ENCODE measurements at places on chromosomes 13 and 19.
A peak's percentile ranks its signal among the peaks of the same experiment; 100 is the strongest.

GRCh38 chr19:52170863-52171320 lies 529 bp downstream of the ZNF836 start:
- no peak for DNase-seq

DNA sequence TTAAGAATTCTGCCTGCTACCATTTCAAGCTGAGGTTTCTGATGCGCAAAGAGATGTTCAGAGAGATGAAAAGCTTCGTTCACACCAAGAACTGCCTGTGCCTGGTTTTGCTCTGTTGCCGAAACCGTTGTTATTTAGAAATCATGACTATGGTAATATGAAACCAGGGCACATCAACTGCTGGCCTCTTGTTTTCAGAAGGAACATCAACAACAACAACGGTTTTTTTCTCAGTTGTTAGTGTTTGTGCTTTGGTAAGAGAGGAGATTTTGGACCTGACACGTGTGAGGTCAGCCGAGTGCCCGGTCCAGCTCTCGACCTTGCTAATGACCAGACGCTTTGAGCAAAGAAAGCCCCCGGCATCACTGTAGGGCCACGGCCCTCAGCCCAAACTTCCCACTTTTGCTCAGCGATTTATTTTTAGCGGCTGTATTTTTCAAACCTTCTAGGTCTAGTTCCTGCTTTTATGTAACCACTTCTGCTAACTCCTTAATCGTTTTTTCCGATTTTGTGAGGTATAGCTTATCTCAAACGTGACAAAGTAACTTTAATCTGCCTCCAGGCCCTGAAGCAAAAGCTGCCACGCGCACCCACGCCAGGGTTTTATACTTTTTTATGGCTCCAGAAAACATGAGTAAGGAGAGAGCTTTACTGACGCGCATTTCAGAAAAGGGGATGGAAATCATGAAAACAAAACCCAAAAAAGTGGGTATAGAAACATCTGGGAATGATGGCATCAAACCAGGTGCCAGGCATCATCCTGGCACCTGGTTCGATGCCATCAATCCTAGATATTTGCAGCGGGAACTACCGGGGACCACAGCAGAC lies 42.0 kb downstream of the KLF2 start:
- no peak for DNase-seq

DNA sequence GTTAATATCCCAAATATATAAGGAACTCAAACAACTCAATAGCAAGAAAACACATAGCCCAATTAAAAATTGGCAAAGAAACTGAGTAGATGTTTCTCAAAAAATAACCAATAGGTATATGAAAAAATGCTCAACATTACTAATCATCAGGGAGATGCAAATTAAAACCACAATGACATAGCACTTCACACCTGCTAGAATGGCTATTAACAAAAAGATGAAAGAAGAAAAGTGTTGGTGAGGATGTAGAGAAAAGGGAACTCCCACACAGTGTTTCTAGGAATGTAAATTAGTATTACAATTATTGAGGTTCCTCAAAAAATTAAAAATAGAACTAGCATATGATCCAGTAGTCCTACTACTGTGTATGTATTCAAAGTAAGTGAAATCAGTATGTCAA lies 1212.8 kb downstream of the DIAPH3 start:
- no peak for DNase-seq

DNA sequence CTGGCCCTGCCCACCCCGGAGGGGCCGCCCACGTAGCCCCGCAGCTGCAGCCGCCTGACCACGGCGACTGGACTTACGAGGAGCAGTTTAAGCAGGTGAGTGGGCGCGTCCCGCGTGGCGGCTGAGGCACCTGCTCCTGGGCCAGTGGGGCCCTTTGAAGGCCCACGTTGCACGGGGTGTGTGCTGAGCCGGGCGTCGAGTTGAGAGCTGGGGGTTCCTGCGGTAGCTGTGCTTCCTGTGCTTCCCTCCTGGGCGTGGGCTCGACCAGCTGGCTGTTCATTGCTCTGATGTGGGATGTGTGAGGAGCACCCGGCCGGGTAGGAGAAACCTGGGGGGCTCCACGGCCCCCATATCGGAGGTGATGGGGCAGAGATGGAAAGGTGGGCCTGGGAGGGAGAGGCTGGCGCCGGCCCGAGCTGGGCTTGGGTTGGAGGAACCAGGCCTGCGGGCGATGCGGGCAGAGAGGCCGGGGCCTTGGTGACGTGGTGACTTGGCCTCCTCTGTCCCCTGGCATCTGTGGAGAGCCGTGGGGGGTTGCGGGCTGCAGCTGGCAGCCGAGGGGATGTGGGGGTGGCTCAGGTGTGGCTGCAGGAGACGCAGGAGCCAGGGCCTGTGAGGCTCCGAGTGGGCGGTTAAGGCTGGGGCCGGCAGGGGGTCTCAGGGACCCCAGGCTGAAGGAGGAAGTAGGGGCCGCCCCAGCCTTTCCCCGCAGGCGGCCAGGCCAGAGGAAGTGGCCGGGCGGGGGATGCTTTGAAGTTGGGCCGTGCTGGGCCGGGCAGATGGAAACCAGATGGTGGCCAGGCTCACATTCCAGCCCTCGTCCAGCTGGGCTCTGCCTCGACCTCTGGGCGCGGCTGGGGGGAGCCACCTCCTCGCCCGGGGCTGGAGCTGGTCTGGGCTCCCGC lies 7.1 kb downstream of the ARID3A start:
- peak; percentile 97 for DNase-seq

DNA sequence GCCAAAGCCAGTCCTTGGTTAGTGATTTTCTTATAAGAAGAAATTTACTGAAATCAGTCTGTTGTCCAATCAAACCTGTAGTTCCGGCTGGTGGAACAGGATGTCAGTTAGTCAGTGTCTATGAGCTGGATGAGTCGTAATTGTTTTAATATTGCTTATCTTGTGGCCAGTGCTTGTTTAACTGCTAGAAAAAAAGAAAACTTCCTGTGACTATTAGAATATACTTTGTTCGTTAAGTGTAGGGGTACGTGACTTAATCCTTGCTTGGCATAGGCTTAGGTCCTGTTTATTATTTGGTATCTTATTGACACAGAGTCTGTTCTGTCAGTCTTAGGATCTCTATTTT lies 1484.8 kb upstream of the MIR17HG start:
- no peak for DNase-seq

DNA sequence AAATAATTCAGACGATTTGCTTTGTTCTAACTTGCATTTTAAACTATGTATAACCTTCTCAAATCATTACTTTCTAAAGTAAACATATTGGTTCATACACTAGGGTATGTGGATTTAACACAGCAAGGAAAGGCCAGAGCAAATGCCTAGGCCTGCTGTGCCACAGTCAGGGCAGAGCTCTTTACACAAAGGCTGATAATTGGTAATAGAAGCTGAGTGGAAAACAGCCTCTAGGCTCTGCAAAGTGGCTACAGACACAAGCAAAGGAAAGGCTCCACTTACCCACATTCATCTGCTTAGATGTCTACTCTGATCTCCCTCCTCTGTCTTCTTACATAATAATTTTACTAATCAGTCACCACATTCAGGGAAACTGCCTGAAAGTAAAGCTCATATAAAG lies 382.9 kb downstream of the OLFM4 start:
- no peak for DNase-seq

Measured in EH (cell line).